ENCODE measurements at places on chromosomes 11 and 22.
A peak's percentile ranks its signal among the peaks of the same experiment; 100 is the strongest.

GRCh38 chr22:44702479-44703198 lies 635 bp downstream of the PRR5 start:
- peak; percentile 20 for DNase-seq

DNA sequence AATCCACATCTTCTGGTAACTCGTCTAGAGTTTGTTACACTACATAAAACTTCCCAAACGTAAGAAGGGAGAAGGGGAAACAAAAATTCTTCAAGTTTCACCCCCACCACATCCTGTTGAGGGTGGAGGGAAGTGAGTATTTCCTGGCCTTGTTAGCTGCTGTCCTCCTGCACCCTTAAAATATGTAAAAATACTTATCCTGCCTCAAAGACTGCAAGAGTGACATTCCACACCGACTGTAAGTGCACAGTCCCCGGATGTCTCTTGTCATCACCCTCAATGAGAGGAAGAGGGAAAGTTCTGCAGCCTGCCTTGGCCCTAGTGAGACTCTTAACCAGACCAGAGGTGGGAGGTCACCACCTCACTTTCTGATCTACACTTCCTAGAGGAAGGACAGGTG lies 3.3 kb downstream of the TMEM121B start:
- no peak for DNase-seq

GRCh38 chr11:30281476-30282288 lies 41.2 kb upstream of the ARL14EP start:
- no peak for DNase-seq

DNA sequence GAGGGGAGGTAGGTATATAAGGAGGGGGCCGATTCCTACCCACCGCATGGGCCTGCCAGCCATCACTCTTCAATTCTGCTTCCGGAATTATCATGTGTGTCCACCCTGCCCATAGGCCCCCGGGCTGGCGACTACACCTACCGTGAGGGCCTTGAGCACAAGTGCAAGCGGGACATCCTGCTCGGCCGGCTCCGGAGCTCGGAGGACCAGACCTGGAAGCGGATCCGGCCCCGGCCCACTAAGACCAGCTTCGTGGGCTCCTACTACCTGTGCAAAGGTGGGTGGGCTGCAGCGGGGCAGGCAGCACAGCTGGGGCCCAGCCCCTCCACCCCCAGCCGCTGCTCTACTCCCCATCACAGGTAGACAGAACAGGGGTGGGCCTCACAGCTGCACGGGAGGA lies 38.4 kb upstream of the TEF start:
- no peak for DNase-seq

DNA sequence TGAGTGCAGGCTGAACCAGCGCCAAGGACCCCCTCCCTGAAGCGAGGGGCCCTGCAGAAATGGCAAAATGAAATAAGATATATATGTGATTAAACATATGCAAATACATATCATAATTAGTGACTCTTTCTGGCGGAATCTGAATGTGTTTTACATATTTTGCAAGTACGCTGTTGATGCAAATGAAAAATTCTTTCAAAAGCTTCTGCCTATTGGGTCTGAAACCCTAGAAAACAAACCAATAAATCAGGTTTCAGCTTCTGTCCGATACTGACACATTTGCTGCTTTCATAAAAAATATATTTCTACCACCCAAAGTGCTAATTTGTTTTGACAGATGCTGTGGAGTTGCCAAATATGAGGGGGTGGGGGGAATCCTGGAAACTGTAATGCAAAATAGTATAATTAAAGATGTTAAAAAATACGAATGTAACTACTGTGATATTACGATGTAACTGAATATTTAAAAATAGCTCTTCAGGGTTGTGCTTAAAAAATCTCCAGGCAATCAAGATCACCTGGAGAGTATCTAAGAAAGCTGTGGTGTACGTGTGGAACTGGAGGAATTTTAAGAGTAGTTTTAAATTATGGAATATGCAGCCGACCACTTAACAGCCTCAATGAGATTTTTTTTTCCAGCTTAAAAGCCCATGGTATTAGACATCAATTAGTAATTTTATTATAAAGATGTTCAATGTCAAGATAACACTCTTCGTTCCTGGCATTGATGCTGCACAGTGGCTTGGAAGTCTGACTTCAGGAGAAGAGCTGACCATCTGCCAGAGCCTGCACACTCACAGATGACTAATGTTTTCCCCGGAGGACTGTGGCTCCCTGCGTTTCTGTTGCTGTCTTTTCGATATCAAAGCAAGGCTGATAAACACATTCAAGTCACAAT lies 122.2 kb upstream of the RCN1 start:
- peak; percentile 97 for DNase-seq

DNA sequence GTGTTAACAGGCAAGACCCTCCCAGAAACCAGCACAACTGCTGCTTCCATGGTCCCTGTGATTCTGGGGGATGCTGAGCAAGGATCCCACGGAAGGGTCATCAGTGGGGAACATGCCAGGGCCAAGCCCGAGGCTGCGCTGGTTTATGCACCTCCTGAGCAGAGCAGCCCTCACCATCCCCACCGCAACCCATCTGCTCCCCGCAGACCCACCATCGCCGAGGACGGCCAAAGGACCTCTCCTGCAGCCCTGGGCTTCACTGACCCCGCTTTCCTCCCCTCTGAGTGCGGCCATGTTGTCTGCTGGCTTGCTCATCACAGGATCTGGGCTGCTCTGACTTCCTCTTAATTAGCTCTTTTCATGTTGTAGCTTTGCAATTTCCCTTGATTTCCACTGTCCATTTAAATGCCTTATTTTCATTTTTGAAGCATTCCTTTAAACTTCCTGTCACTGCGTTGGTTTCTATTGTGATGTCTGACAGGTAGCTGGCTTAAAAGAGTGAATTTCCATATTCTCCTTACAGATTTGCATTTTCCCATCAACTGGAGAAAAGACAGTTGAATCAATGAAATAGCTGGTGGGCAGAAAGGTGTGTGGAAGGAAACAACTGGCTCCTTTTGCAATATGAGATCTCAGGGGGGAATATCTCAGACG lies 14.9 kb downstream of the TP53AIP1 start:
- no peak for DNase-seq

DNA sequence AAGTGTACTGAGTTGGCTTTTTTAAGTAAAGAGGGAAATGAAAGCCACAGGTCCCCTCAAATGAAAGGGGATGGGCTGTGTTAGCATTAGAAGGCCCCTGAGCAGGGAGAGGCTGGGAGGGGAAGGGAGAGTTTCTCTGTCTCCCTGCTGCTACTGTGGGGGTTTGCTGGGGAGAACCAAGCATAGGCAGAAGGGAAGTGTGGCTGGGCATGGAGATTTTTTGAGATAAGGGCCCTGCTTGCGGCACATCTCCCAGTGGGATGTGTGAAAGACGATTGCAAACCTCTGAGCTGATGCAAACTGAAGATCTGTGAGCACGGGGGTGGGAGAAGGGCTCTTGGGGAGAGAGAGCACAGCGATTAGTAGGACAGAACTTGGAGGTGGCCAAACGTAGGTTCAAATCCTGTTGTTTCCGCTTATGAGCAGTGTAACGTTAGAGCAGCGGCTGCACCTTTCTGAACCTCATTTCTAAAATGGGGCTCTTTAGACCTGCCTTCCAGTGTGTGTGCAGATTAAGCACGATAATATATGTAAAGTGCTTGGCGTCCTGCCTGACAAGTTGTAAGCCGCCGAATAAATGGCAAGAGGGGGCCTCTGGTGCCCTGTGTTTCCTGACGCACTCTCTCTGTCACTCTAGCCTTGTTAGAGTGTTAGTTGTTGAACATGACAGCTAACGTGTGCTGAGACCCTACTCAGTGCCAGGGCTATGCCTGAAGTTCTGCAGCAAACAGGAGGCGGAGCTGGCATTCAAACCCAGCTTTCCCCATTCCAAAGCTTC lies 122.3 kb downstream of the GRIK4 start:
- DNase-seq = no peak

GRCh38 chr11:103624708-103625623 lies 411.5 kb upstream of the DDI1 start:
- DNase-seq = no peak

GRCh38 chr11:102191832-102192231 lies 81.6 kb downstream of the YAP1 start:
- DNase-seq = no peak

- no peak for DNase-seq
These were observed 239.8 kb upstream of the ARHGAP20 start for GRCh38 chr11:110951950-110952503.

DNA sequence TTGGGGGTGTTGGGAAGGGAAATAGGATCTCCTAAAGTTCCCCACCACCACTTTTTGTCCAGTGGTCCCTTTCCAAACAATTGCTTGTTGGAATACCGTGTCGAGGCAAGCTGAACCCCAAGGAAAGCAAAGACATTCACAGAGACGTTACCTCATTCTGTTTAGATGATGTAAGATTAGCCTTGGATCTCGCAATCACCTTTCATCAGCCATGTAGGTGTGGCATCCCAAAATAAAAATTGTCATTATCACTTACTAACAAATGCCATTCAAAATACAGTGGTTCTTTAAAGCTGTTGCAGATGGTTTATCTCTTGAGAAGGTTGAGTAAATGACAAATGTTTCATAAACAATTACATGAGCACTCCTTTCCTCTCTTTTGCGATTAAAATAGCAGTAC lies 86.5 kb upstream of the SLC25A18 start:
- DNase-seq = peak; percentile 35

DNA sequence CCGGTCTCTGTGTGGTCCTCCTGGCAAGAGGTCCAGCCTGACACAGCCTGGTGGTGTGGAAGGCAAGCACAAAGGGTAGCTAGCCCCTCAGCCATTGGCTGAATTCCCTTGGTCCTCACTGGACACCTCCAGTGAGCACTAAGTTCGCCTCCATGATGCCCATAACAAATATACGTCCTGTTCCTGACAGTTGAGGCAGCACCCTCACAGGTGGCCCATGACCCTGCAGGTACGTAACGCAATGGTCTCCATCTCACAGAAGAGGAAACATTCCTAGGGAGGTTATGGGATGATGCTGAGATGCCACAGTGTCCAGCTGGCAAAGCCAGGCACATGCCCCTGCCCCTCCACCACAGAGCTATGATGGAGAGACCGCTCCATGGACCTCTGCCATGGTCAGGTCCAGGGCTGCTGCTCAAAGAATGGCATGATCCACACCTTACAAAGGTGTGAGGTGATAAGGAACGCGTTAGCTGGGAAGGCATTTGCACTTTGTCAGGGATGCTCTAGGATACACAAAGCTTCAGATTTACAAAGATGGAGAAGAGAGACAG lies 1.4 kb upstream of the GNAZ start:
- no peak for DNase-seq

- DNase-seq = no peak
These were observed 1205.1 kb upstream of the CNTN5 start for GRCh38 chr11:97815667-97816066.

- DNase-seq = peak; percentile 18
These were observed 43.0 kb upstream of the KLHL35 start for GRCh38 chr11:75475767-75476650.

DNA sequence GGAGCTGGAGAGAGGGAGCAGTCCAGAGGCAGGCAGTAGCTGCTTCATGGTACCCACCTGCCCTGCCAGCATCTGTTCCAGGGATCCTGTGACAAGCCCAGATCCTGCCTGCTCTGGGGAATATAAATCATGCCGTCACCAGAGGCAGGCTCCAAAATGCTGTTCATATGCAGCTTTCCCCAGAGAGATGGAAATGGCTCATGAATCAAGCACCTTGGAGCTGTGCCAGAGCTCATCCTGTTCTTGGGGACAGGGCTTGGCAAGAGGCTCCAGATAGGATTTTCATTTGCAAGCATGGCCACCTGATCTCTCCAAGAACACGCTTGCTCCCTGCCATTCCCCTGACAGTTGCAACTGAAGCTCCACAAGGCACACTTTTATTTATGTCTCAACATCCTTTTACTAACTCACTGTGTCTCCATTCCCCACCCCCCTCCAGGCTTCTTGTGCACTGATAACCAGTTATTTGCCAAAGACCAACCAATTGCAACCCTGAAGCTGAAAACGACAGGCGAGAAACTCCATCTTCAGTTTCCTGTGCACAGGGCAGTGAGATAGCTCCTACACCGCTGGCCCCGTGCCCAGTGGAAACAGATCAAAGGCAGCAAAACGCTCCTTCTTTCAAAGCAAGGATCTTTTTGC lies 115.8 kb upstream of the PITPNB start:
- peak; percentile 100 for DNase-seq

DNA sequence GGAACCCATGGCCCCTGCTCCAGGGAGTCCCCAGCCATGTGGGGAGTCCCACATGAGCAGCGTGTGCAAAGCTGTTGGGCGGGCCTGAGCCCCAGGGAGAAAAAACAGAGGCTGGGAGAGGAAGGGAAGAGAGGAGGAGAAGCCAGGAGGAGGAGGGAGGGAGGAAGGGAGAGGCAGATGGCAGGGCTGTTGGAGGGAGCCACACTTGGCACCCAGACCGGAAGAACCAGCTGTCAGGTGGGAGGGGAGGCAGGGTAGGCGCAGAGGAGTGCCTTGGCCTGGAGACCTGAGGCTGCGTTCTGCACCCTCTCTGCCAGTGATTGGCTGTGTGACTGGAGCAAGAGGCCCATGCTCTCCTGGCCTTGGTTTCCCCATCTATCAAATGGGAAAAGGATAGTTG lies 6.7 kb downstream of the SYNGR1 start:
- DNase-seq = peak; percentile 99

DNA sequence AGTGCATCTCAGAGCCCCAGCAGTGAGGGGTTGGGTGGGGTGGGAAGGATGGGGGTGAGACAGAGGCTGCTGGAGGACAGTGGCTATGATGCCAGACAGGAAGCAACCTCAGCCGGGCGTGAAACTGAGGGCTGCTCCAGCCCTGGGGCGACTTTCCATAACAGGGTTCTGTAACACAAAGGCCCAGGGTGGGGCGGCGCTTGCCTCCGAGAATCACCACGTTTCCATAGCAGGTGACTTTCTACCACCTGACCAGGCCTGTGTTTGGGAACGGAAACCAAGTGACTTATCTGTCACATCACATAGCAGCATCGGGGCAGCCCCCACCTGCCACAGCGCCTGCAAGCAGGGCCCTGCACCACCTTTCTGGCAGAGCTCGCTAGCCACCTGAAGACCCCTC lies 85.8 kb downstream of the TRMU start:
- DNase-seq = no peak

GRCh38 chr22:27637604-27638003 lies 164.0 kb downstream of the MN1 start:
- no peak for DNase-seq

- no peak for DNase-seq
These were observed at the start of gene BID for GRCh38 chr22:17774206-17774925. TSS of gene BID (minus strand) at chr22:17774469. CDS start at chr22:17750116, 24,353 bp downstream.

- peak; percentile 51 for DNase-seq
These were observed 9.6 kb upstream of the HTATIP2 start for GRCh38 chr11:20353829-20354434.

Data from NCI-H2171 treated with DMSO at 0.1 percent for 48 hours (cell line).